ENCODE measurements at places on chromosomes 3 and 15.

- no peak for DNase-seq
- H3K4me3 ChIP-seq: no peak overlapping the region
- H3K4me1 ChIP-seq: no peaks in the 10 kb centered on the region
- H3K36me3 ChIP-seq: no peaks in the 10 kb centered on the region
These were observed 9.8 kb downstream of the SLC6A1 start for GRCh38 chr3:11002371-11002807.

GRCh38 chr3:34200576-34200975 is 402.1 kb downstream of the PDCD6IP start:
- no peaks in the 10 kb centered on the region for H3K27me3 ChIP-seq
- no peaks in the 10 kb centered on the region for H3K4me1 ChIP-seq
- no peak overlapping the region for H3K4me3 ChIP-seq
- no peaks in the 10 kb centered on the region for H3K36me3 ChIP-seq

GRCh38 chr15:71333839-71334238 is 218.6 kb downstream of the THSD4 start:
- H3K36me3 ChIP-seq: no peaks in the 10 kb centered on the region
- no peak overlapping the region for H3K27ac ChIP-seq
- peaks cover 6% of the 10 kb centered on the region for H3K4me1 ChIP-seq
- no peak for DNase-seq
- no peak overlapping the region for H3K4me3 ChIP-seq

GRCh38 chr15:90305932-90306331 is 40.5 kb downstream of the NGRN start:
- H3K27ac ChIP-seq: no peak overlapping the region
- H3K4me3 ChIP-seq: no peak overlapping the region
- no peaks in the 10 kb centered on the region for H3K4me1 ChIP-seq
- DNase-seq: no peak
- no peaks in the 10 kb centered on the region for H3K36me3 ChIP-seq
- no peaks in the 10 kb centered on the region for H3K27me3 ChIP-seq

- H3K27ac ChIP-seq: no peak overlapping the region
- no peaks in the 10 kb centered on the region for H3K27me3 ChIP-seq
- no peaks in the 10 kb centered on the region for H3K36me3 ChIP-seq
- no peaks in the 10 kb centered on the region for H3K4me1 ChIP-seq
- no peak overlapping the region for H3K4me3 ChIP-seq
These were observed 396.5 kb downstream of the FHIT start for GRCh38 chr3:60854791-60855190.

- no peaks in the 10 kb centered on the region for H3K27me3 ChIP-seq
- no peak overlapping the region for H3K4me3 ChIP-seq
- H3K36me3 ChIP-seq: no peaks in the 10 kb centered on the region
- no peaks in the 10 kb centered on the region for H3K4me1 ChIP-seq
- no peak for DNase-seq
These were observed 137.9 kb downstream of the XXYLT1 start for GRCh38 chr3:195133013-195133412.

DNA sequence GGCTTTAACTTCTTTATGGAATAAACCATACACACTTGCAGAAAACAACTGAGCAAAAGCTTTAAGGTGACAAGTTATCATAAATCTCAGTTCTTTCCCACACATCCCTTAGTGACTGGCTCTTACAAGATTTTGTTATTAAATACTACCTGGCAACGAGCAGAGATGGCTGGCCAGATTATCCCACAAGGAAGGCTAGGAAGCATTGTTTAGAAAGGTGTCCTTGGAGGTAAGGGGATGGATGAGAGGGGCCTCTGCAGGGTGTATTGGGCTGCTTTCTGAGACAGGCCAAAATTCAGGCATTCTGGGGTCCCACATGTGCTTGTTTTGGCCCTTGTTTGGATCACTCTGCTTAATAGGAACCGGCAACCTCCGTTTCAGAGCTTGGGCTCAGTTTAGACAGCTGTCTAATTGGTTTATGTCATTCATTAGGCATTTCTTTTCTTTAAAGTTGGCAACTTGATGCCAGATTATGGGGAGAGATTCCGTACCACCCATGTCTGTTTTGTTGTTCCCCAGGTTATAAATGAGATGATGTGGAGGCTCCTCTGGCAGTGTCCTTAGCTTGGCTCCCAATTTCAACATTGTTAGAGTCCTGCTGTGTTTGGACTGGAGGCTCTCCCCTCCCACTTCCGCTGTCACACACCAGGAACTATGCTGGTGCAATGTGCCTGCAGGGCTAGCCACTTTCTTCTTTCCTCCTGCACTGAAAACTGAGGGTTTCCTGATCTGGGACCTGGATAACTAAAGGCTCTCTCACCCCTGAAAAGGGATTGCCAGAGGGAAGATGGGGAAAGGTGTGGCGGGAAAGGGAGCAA is 121.1 kb downstream of the TPRG1 start:
- no peaks in the 10 kb centered on the region for H3K27me3 ChIP-seq
- no peaks in the 10 kb centered on the region for H3K4me1 ChIP-seq
- DNase-seq: peak; percentile 28
- H3K4me3 ChIP-seq: no peak overlapping the region

GRCh38 chr15:51114437-51115119 is 19.9 kb upstream of the TNFAIP8L3 start:
- no peaks in the 10 kb centered on the region for H3K4me1 ChIP-seq
- peaks cover 1% of the 10 kb centered on the region for H3K27me3 ChIP-seq
- DNase-seq: no peak
- H3K27ac ChIP-seq: no peak overlapping the region

DNA sequence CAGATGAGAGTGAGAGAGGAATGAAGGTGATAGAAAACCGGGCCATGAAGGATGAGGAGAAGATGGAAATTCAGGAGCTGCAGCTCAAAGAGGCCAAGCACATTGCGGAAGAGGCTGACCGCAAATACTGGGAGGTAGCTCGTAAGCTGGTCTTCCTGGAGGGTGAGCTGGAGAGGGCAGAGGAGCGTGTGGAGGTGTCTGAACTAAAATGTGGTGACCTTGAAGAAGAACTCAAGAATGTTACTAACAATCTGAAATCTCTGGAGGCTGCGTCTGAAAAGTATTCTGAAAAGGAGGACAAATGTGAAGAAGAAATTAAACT is 88.9 kb downstream of the EOMES start:
- H3K36me3 ChIP-seq: no peaks in the 10 kb centered on the region
- no peak overlapping the region for H3K27ac ChIP-seq

- no peaks in the 10 kb centered on the region for H3K36me3 ChIP-seq
- H3K27me3 ChIP-seq: no peaks in the 10 kb centered on the region
- DNase-seq: no peak
- no peak overlapping the region for H3K27ac ChIP-seq
These were observed 314.9 kb upstream of the NECTIN3 start for GRCh38 chr3:110756705-110757104.

- H3K36me3 ChIP-seq: no peaks in the 10 kb centered on the region
- H3K27ac ChIP-seq: no peak overlapping the region
- no peak for DNase-seq
- peaks cover 4% of the 10 kb centered on the region for H3K4me1 ChIP-seq
These were observed 17.0 kb downstream of the ACAP2 start for GRCh38 chr3:195425849-195426248.

GRCh38 chr15:86608461-86609205 is 529.0 kb downstream of the AGBL1 start:
- H3K27me3 ChIP-seq: no peaks in the 10 kb centered on the region
- no peaks in the 10 kb centered on the region for H3K4me1 ChIP-seq
- no peaks in the 10 kb centered on the region for H3K36me3 ChIP-seq
- no peak for DNase-seq
- H3K4me3 ChIP-seq: no peak overlapping the region
- H3K27ac ChIP-seq: no peak overlapping the region

GRCh38 chr3:122934251-122934650 is 93.3 kb downstream of the SEMA5B start:
- no peaks in the 10 kb centered on the region for H3K4me1 ChIP-seq
- no peaks in the 10 kb centered on the region for H3K27me3 ChIP-seq
- no peak overlapping the region for H3K27ac ChIP-seq
- no peak for DNase-seq

GRCh38 chr3:48372377-48372770 is 355 bp downstream of the FBXW12 start:
- no peak for DNase-seq
- no peak overlapping the region for H3K27ac ChIP-seq
- no peak overlapping the region for H3K4me3 ChIP-seq
- no peaks in the 10 kb centered on the region for H3K36me3 ChIP-seq

Data from mesendoderm (in vitro differentiated cells).